ENCODE measurements at places on chromosomes 1 and 21. TPM values are rescaled to one million over a fixed set of nuclear protein-coding genes. Genes with fewer than 3 reads are reported as not detected.

- DNase-seq = no peak
Measured at GRCh38 chr1:5747426-5748285, 244.6 kb downstream of the NPHP4 start.

GRCh38 chr1:204976646-204977045 lies 66.4 kb upstream of the CNTN2 start:
- no peak for DNase-seq

- no peak for DNase-seq
Measured at GRCh38 chr1:67664048-67664447, 21.0 kb upstream of the GADD45A start.

DNA sequence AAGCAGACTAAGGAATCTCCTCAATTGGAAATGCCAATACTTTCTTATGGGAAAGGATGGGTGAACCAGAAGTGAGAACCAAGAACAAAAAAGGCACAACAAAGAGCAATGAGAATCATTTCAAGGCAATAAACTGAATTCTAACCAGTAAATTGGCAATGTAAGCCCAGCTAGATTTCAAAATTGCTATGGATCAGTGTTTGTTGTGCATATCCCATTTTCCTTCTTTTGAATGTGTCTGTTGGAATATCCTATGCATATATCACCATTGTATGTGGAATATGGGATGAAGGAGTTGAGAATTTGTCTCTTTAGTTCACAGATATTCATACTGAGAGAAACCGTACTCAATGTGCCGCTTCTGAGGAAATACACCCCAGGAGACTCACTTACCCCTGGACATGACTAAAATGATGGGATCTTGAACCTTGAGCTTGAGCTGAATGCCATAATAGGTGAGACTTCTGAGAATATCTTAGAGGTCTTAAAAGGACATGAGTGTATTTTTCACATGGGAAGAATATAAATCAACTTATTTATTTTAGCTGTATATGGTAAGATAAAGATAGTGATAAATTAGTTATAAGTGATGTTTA lies 216.0 kb downstream of the BACH1 start:
- no peak for DNase-seq

The PLA2G2C gene
- total RNA-seq = not detected

All from CD4-positive, alpha-beta T cell (primary cell).